ENCODE measurements at places on chromosomes 13 and 19.

DNA sequence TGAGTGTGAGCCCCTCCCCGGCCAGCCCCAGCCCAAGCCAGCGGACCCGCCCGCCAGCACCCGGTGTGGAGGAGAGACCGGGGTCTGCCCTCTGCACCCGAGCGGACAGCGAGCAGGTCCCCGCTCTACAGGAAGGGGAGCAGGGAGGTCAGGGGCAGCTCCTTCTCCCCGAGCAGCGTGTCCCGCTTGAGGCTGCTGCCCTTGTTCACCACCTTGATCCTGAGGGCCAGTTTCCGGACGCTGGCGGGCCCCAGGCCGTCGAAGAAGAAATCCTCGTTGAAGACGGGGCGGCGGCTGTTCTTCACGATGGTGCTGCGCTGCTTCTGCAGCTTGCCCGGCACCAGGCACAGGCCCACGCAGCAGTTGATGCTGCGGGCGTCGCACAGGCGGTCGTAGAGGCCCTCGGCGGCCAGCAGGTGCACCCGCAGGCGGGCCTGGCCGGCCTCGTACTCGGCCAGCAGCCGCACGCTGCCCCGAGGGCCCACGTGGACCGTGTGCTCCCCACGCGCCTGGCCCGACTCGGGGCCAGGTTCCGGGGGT is 1.9 kb downstream of the C2CD4C start:
- DNase-seq = no peak

DNA sequence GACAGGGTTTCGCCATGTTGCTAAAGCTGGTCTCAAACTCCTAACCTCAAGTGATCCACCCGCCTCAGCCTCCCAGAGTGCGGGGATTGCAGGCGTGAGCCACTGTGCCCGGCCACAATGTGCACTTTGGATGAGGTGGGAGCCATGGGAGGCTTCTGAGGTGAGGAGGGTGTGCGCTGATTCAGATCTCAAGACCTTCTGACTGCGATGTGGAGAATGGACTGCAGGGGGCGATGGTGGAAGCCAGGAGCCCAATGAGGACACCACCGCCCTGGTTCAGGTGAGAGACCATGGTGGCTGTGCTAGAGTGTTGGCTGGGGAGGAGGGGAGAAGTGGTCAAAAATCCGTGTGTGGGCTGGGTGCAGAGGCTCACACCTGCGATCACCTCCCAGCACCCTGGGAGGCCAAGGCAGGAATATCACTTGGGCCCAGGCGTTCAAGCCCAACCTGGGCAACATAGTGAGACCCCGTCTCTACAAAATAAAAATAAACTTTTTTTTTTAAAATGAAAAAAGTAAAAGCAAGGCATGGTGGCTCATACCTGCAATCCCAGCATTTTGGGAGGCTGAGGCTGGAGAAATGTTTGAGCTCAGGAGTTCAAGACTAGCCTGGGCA is 5.6 kb downstream of the INAFM1 start:
- DNase-seq = peak; percentile 57

- peak; percentile 94 for DNase-seq
Observed at GRCh38 chr19:23823952-23824389, 65.3 kb upstream of the ZNF681 start.

DNA sequence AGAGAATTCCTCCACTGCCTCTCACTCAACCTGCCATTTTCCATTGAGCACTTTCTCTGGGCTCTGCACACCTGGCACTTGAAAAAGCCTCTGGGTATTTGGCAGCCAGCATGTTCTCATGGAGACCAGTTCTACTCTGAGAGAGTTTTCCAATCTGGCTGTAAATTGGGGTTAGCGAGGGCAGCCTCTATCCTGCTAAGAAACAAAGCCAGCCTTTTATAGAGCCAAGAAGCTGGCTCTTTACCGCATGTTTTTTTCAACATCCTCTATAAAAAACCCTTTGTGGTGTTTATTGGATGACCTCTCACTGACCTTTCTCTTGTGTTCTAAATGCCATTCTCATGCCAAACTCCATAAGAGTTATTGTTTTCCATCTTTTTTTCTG is 52.6 kb upstream of the RCBTB2 start:
- peak; percentile 78 for DNase-seq

GRCh38 chr13:29484236-29484635 is 111.3 kb downstream of the SLC7A1 start:
- DNase-seq = no peak
